ENCODE measurements at places on chromosomes 12 and 14.

- no peak for DNase-seq
Observed at GRCh38 chr14:32397861-32398640, 69.0 kb downstream of the AKAP6 start.

DNA sequence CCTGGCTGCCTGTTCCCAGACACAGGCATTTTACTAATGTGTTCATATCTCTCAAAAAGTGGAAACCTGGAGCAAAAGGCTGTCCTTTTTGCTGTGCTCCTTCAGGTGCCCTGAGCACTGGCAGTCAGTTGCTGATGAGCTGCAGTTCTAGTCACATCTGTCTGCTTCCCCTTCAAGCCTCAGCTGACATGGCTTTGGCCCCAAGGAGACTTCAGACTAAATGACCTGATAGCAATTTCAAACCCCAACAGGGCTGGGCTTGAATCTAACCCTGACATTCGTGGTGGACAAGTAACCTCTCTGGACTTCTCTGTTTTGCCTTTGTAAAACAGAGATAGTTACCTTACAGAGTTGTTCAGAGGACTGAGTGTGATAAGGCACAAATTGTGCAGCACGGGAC, 5.7 kb downstream of the SERPINA9 start:
- no peak for DNase-seq

DNA sequence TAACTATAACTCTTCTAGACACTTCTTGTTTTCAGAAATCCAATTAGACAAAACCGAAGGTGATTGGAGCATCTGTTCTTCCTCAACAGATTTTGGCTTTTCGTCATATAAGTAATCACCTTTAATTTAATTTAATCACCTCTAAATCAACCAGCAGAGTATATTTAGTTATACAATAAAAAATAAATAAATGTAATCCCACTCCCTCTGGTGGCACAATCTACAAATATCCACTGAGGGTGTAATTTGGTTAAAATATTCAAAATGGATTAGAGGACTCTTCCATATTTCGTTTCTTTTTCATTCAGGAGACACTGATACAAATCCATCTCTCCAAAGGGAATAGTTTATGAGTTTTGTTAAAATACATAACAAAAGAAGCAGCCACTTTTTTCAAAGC, 18.3 kb upstream of the SLC35F4 start:
- DNase-seq: no peak

- no peak for DNase-seq
Observed at GRCh38 chr12:67780580-67781084, 132.1 kb downstream of the DYRK2 start.

DNA sequence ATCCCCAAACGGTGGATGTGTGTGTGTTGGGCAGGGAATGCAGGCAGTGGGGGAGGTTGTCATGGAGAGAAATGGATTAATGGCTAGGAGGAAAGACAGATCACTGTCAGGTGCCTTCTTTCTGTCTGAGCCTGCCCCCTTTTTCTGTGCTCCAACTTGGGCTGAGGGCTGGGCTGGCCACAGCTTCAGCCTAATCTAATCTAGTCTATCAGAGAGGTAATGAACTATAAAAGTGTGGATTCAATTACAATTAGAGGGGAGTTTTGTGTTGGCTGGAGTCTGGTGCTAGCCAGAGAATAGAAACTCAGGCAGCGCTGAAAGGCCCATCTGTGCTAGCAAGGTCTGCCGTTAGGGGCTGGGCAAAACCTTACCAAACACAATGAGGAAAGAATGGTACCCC, 41.2 kb downstream of the NEUROD4 start:
- DNase-seq: no peak

GRCh38 chr12:6205144-6205539, 4.9 kb downstream of the CD9 start:
- no peak for DNase-seq

DNA sequence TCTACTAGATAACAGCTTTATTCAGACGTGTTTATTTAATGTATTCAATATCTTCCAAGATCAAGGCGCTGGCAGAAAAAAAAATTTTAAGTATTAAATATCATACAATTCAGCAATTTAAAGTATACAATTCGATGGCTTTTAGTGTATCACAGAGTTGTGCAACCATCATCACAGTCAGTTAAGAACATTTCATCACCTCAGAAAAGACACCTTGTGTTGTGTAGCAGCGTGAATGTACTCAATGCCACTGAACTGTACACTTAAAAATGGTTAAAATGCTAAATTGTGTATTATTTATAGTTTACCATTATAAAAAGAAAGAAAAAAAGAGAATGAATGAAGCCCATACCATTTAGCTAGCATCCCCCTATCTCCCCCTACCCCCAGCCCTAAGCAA, 96.4 kb downstream of the RIN3 start:
- DNase-seq: no peak

DNA sequence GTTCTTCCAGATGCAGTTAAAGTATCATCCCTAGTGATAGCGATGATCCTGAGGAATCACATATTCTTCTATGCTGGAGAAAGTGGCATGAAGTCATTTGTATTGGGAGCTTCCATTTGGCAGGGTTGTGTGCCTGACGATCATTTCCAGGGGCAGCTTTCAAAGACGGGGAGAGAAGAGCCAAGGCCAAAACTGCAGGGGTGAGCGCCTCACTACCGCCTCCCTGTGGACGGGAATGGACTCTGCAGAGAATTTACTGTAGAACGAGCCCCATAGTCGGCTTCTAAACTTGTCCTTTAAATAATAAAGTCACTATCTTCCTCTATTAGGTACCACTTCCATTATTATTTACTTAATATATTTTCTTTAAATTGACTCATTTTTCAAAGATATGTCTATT, 555.9 kb upstream of the TMEM132C start:
- DNase-seq: no peak

DNA sequence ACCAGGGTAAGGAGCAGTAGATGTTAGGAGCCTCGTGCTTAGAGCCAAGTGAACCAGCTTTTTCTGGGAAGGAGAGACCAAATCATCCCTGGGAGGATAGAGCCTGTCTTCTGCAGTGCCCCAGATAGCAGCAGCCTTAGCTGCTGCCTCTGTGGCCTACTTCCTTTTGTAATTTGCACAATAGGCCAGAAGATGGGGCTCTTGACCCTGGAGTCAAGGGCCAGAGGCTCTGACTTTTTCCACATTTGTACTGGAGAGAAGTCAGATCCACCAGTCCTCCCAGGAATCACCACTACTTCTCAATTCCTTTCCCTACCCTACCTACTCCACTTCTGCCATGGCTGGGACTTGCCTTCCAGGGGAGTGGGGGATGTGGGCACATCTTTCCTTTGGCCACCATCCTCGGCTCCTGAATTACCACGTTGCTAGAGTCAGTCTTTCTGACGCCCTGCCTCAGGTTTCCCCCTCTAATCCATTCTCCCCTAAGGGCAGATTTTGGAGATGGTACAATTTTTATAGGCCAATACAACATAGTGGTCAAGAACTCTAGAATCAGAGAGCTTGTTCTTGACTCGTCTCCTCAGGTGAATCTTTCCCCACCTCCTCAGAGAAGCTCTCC, 3.3 kb upstream of the SLC4A8 start:
- no peak for DNase-seq

DNA sequence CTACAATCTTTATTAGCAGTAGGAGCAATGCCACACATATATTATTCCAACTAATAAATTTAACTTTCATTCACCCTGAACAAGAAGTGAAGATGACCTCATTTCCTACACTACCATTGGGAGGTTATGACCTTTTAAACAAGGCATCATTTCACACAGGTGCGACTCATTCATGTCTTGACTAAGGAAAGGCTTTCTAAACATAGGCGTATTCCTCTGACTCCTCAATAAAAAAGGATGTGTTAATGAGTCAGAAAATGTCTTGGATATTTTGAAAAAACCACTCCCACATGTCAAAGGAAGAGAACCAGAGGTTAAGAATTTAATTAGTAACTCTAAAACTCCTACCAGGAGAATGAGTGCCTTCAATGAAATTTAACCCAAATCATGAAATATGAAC, 115.2 kb downstream of the PRICKLE1 start:
- DNase-seq: no peak

GRCh38 chr12:58248599-58248998, 307.2 kb downstream of the ATP23 start:
- DNase-seq: no peak

DNA sequence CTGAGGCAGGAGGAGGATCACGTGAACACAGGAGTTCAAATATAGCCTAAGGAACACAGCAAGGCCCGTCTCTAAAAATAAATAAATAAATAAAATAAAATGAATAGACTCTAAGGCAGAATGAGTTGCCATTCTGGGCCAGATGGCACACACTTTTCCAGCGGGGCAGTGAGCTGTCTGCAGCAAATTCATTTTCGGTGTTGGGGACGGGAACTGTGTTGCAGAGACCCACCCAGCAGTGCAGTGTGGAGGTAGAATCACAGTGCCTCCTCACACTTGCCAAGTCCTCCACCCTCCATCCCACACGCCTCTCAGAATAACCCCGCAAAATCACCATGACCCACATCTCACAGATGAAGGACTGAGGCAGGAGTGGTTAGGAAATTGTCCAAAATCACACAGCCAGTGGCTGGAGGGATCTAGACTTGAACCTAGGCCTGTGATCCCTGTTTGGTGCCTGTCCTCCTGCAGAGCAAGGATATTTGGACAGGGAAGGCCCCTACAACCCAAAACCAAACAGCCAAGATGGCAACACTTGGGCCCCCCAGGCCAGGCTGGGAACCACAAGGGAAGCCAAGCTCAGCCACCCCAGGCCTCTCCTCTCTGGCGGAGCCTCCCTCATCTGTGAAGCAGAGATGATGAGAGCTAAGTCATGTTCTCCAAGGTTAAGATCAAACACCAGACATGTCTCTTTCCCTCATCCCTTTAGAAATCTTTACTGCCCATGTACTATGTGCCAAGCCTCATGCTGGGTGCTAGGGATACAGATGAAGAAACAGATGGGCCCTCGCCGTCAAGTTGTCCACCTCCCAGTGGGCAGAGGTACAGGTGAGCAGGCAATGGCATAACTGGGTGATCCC, 152.7 kb downstream of the DPF3 start:
- DNase-seq: no peak

GRCh38 chr12:51406290-51406689, 15.1 kb upstream of the GALNT6 start:
- DNase-seq: no peak

GRCh38 chr12:77992760-77993159, 162.1 kb downstream of the NAV3 start:
- DNase-seq: no peak

- DNase-seq: no peak
Observed at GRCh38 chr12:8157484-8158198, 826 bp downstream of the ZNF705A start.

- DNase-seq: no peak
Observed at GRCh38 chr14:67666750-67667449, 7.5 kb downstream of the VTI1B start.

DNA sequence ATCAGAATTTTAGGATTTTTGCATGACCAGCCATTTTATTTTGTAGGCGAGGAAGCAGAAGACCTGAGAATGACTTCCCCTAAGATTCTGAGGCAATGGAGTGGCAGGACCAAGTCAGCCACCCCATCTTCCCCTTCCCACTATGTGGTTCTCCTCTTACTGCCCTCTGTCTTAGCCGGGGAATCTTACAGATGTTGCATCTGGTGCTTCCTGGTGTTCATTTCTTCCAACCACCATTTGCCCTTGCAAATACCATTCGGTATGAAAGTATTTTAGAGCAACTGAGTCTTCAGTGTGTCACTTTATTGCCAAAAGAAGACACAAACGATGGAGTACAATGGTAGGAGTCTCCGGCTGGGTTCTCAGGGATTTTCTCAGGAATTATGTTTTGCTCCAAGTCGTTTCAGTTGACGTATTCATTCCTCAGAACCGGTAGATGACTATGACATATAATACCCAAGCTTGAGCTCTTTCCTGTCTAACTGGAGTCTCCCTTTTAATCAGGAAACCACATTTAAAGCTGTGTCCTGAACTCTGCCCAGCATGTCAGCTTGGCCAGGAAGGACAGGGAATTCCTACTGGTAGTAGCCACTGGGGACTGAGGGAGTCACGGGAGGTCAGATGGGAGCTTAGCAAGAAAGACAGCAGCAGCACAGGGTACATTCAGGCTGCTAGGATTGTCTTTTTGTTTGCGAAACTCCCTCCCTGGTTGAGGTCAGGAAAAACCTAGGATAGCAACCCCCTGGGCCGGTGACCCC, 87.0 kb downstream of the SAMD4A start:
- DNase-seq: no peak

DNA sequence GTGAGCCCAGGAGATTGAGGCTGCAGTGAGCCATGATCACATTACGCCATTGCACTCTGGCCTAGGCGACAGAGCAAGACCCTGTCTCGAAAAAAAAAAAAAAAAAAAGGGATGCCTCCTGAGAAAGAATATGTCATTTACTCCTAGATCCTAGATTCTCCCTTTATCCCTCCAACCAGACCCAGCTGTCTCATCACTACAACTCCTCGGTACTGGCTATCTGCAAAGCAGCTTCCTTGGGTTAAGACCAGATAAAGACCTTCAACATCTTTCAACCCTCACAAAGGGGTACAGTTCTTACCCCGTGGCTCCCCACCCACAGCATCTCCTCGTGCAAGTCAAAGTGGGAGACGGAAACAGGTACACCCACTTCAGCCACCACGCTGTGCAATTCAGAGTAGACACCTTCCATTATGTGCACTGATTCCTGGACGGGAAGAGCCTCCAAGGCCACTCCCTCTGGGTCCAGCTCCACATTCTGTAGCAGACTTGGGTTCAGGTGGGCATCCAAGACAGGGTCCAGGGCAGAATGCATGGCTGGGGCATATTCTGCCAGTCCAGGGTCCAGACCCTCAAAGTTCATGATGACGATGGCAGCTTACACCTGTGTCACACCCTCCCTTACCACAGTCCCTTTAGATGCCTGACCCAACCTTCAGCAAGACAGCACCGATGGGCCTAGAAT, 1.1 kb downstream of the PAN2 start:
- no peak for DNase-seq

DNA sequence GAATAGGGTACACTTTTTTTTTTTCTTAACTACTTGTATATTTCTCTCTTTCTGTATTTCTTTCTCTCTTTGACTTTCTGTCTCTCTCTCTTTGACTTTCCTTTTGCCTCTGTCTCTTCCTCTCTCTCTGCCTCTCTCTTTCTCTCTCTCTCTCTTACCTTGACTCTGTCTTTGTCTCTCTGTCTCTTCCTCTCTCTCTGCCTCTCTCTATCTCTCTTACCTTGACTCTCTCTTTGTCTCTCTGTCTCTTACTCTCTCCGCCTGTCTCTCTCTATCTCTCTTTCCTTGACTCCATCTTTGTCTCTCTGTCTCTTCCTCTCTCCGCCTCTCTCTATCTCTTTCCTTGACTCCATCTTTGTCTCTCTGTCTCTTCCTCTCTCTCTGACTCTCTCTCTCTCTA, 62.4 kb upstream of the PRMT8 start:
- no peak for DNase-seq
